ENCODE measurements at places on chromosomes 5 and 9.

DNA sequence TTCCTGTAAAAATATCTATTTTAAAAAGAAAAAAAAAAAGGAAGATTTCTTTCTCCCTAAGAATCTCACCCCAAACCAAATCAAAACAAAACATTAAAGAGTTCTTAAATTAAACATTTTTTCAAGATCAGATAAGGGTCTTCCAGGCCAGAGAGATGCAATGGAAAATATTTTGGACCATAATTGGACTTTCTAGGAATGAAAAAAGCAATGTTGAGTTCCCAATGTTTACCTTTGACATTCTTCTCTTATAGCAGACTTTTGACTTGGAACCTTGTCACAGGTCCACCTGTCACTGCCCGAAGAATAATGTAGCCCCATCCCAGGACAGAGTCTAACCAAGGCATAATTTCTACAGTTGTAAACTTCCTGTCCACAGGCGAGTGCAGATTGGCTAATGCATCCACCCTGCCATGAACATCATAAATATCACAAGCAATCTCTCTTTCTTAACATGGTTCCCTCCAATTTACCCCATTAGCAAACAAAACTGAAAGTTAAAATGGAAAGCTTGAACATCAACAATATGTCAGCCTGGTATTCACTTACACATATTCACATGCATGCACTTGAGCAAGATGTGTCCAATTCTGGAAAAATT lies 121.7 kb upstream of the ZNF366 start:
- DNase-seq = no peak

- DNase-seq = no peak
Measured at GRCh38 chr5:92177926-92178487, 794.9 kb upstream of the ARRDC3 start.

- DNase-seq = no peak
Measured at GRCh38 chr9:37596504-37596903, 4.1 kb upstream of the TOMM5 start.

DNA sequence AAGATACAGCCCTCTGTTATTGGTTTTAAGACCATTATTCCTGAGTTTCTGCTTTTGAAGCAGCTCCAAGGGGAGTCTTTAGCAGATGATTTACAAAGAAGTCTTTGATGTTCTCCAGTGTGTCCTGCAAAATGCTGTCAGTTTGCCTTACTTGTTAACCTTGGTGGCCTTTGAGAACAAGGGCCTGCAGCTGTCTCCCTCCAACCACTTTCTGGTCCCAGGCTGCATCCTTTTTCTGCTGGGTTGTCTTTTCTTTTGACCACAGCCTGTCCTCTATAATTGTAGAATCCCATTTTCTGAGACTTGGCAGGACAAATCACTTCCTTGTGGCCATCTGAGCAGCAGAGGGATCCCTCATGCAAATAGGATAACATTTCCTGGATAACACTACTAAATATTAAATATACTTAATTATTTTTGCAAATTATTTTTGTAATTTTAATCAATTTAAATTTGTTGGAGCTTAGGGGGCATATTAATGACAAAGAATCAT lies 281.4 kb downstream of the DMRT2 start:
- no peak for DNase-seq

GRCh38 chr5:13939638-13940037 lies 4.8 kb downstream of the DNAH5 start:
- no peak for DNase-seq

DNA sequence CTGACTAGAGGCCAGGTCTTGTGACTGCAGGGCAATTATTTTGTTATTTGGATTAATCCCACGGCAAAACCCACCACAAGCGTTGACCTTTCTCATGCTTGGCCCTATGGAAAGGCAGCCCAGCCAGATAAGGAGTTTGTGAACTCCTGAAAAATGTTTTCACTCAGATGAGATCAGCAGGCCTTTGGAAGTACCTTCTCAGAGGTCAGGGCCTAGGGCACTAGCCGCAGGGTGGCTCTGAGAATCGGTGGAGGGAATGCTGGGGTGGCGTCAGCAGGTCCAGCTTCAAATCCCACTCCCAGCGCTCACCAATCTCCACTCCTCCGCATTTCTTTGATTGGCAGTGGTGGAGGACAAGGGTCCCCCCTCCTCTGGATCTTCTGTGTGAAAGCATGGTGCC lies 194.4 kb downstream of the GADD45G start:
- DNase-seq = no peak

GRCh38 chr5:111223101-111223786 lies 940 bp upstream of the CAMK4 start:
- DNase-seq = no peak

DNA sequence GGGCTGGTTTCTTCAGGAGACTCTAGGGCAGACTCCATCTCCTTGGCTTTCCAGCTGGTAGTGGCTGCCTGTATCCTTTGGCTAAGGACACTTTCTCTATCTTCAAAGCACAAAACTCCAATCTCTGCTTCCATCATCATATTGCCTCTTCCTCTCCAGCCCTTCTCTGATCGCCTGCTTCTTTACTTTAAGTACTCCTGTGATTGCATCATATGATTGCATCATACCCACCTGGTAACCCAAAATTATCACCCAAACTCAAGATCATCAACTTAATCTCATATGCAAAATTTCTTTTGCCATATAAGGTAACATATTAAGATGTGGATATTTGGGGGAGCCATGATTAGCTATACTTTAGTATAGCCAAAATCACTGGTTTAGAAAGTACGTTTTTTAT lies 1092.6 kb upstream of the CDH6 start:
- DNase-seq = no peak

GRCh38 chr9:121138973-121139372 lies 62.7 kb downstream of the RAB14 start:
- DNase-seq = no peak

DNA sequence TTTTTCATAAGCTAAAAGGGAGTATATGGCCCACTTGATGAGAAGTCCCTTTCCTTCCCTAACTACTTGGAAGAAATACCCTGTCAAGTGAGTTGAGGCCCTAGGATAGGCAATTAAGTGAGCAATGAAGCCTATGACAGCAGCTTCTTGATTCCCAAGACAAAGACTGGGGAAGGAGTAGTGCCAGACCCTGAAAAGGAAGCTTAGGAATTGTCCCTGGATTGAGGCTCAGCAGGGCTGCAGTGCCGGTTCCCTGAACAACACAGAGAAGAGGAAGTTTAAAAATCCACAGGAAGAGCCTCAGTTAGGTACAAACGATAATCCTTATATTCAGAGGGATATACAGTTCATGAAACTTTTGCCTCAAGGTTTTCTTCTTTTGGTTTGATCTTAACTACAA lies 61.8 kb upstream of the RAD23B start:
- no peak for DNase-seq

GRCh38 chr5:80565330-80565729 lies 4.8 kb downstream of the ANKRD34B start:
- DNase-seq = no peak
